GM23248 (cell line): ENCODE measurements at places on chromosomes 11 and 22. TPM values are rescaled to one million over a fixed set of nuclear protein-coding genes. Genes with fewer than 3 reads are reported as not detected.
A peak's percentile ranks its signal among the peaks of the same experiment; 100 is the strongest.

DNA sequence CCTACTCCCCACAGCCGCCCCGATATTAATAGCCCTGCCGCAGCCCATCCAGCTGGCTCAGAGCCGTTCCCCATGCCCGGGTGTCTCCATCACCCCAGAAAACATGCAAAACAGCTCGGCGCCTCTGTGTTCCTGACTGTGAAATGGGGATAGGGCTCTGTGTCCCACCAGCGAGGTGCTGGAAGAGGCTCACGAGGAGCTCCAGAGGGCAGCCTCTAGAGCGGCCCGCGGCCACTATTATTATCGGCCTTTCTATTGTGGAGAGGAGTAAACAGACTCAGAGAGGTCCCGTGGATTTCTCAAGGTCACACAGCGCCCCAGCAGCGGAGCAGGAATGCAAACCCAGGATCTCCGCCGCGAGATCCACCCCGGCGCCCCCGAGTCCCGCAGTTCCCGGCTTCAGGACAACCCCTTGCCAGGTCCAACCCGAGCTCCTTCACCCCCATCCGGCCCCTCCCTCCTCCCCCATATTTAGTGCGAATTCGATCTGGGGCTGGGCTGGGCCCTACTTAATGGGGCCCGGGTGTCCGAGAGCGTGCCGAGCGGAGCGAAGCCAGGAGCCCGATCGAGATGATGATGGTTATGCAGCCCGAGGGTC lies at the start of gene ACTN3:
Gene ACTN3 (plus strand): TSS at position 536 of the 598 bp plus-strand sequence. CDS start 35 bp downstream, at position 571.
- peaks cover 15% of the 10 kb centered on the region; the same call in 1 of the 2 replicates for H3K4me1 ChIP-seq
- peak within 1 kb of the TSS; percentile 44 for H3K27ac ChIP-seq
- H3K4me3 ChIP-seq = peak within 1 kb of the TSS; percentile 91
- H3K27me3 ChIP-seq = no peaks in the 10 kb centered on the region
- no peaks in the 10 kb centered on the region for H3K36me3 ChIP-seq

- no peak overlapping the region for H3K27ac ChIP-seq
- no peak overlapping the region for H3K4me3 ChIP-seq
- no peaks in the 10 kb centered on the region for H3K36me3 ChIP-seq
- DNase-seq = no peak
These were observed 29.6 kb upstream of the TBCEL start for GRCh38 chr11:120994091-120994859.

The NXPE2 gene
- total RNA-seq = not detected in 2 replicates

- peaks cover 9% of the 10 kb centered on the region for H3K27me3 ChIP-seq
- H3K36me3 ChIP-seq = no peaks in the 10 kb centered on the region
- DNase-seq = peak; percentile 15
- H3K4me3 ChIP-seq = no peak overlapping the region
- H3K27ac ChIP-seq = no peak overlapping the region
These were observed 72.0 kb upstream of the LMO1 start for GRCh38 chr11:8335683-8336082.

The GRM5 gene
- total RNA-seq = not detected in 2 replicates

The PRG3 gene
- total RNA-seq = not detected in 2 replicates

The TLCD5 gene
- total RNA-seq = 6.8 and 11.1 TPM in 2 replicates

The CBX7 gene
- total RNA-seq = 3.8 and 10.4 TPM in 2 replicates

DNA sequence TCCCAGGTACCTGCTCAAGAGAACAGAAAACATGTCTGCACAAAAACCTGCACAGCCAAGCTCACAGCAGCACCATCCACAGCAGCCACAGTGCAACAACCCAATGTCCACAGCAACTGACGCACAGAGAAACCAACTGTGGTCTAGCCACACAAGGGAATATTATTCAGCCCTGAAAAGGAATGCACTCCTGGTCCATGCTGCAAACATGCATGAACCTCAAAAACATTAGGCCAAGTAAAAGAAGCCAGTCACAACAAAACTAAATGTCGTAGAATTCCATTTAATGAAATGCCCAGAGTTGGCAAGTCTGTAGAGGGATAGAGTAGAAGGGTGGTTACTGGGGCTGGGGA lies 60.6 kb downstream of the MYEOV start:
- no peak overlapping the region for H3K4me3 ChIP-seq
- no peaks in the 10 kb centered on the region for H3K36me3 ChIP-seq
- H3K27ac ChIP-seq = no peak overlapping the region
- no peaks in the 10 kb centered on the region for H3K27me3 ChIP-seq

The ASCL2 gene
- not detected in 2 replicates for total RNA-seq
